ENCODE measurements at places on chromosomes 4 and X. TPM values are rescaled to one million over a fixed set of nuclear protein-coding genes. Genes with fewer than 3 reads are reported as not detected.

DNA sequence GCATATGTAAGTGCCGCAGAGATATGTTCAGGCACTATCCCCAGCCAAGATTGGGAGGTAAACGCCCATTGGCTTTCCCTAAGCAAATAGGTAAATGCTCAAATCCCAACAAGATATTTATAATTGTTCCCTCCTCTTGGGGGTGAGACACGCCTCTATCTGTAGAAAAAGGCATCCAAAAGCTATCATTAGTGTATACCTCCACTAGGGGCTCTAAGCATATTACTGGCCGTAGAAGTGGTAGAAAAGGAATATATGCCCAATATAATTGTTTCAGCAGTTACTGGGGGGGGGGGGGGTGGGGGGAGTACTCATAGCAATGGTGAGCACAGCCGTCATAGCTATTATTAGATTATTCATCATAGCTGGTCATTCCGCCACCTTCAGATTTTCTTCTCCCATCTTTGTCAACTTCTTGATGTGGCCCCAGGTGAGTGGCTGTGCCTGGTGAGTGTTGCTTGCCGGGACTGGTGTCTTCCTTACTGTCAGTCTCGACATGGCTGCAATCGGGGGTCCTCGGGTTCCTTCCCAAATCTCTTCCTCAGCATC lies 53.3 kb upstream of the WDR1 start:
- H3K36me3 ChIP-seq: no peaks in the 10 kb centered on the region
- no peaks in the 10 kb centered on the region for H3K4me1 ChIP-seq
- H3K27ac ChIP-seq: no peak overlapping the region
- H3K4me3 ChIP-seq: no peak overlapping the region
- 0 out of 2 replicates have a peak, but pooled peaks cover 5% of the 10 kb centered on the region for H3K27me3 ChIP-seq
- DNase-seq: no peak

DNA sequence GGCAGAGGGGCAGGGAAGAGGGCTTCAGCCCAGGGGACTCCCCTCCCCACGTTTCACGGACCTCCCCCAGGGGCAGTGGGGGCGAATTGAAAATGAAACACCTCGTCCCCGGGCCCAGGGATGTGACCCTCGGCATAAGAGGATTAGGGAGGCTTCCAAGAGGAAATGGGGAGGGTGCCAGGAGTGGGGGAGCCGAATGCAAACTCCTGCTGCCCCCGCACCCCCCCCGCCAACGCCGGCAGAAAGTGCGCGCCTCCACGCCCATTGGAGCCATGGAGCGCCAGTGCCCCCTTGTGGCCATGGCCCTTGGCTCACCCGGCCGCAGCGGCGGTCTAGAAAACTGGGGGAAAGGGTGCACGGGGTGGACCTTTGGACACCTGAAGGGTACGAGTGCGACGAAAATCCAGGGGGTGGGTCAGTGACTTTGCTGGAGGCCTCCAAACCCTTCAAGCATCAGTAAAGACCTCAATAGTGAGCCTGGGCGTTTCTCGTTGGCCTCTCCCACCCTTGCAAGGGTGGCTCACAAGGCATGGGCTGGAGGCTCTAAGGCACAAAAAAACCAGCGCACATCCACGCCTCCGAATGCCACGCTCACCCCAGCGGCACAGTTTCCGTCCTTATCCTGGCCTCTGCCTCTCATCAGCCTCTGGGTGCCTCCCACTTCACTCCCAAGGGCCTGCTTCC lies 120.8 kb upstream of the PJA1 start:
- H3K27me3 ChIP-seq: no peaks in the 10 kb centered on the region
- no peak overlapping the region for H3K27ac ChIP-seq
- H3K36me3 ChIP-seq: no peaks in the 10 kb centered on the region

DNA sequence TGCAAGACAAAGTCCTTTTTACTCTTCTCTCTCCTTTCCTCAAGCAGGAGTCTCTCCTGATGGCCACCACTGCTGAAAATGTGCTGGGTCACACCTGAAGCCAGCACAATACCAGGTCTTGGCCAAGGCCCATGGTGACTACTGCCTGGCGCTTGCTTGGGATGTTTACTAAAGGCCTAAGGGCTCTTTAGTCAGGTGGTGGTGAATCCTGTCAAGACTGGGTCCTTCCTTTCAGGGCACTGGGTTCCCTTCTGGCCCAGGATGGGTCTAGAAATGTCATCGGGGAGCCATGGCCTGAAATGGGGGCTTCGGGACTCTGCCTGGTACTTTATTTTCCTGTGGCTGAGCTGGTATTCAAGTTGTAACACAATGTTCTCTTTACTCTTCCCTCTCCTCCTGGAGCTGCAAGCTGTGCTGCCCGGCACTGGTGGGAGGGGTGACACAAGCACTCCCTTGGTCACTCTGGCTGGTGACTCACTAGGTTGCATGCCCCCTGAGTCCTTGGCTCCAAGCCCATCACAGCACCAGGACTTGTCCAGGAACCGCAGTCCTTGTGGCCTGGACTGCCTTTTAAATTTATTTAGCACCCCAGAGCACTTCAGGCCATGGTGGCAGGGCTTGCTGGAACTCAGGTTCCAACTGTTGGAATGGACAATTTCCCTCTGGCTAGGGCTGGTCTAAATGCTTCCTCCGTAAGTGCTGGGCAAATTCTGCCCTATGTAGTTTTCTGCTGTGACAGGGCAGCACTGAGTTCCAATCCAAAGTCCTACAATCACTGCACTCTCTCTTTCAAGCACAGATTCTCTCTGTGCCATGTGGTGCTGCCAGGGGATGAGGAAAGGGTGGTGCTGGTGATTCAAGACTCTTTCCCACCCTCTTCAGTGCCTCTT lies 11.3 kb downstream of the ARL13A start:
- H3K4me3 ChIP-seq: no peak overlapping the region
- peak overlapping the region; percentile 100 for H3K27ac ChIP-seq
- no peaks in the 10 kb centered on the region for H3K36me3 ChIP-seq
- H3K4me1 ChIP-seq: peaks cover 48% of the 10 kb centered on the region

GRCh38 chr4:165345666-165346417 lies 18.4 kb downstream of the MSMO1 start:
- H3K27me3 ChIP-seq: no peaks in the 10 kb centered on the region
- H3K36me3 ChIP-seq: no peaks in the 10 kb centered on the region
- no peaks in the 10 kb centered on the region for H3K4me1 ChIP-seq
- H3K27ac ChIP-seq: no peak overlapping the region
- no peak for DNase-seq
- H3K4me3 ChIP-seq: no peak overlapping the region

The CXCL5 gene
- not detected for total RNA-seq

The TGIF2LX gene
- total RNA-seq: not detected
